NCI-H2107 (cell line): ENCODE measurements at places on chromosomes 7 and 10.

GRCh38 chr7:143131781-143132180 is at the start of gene PIP:
Gene PIP (plus strand): TSS chr7:143132077. CDS start chr7:143132117, 40 bp downstream.
- no peak for DNase-seq

DNA sequence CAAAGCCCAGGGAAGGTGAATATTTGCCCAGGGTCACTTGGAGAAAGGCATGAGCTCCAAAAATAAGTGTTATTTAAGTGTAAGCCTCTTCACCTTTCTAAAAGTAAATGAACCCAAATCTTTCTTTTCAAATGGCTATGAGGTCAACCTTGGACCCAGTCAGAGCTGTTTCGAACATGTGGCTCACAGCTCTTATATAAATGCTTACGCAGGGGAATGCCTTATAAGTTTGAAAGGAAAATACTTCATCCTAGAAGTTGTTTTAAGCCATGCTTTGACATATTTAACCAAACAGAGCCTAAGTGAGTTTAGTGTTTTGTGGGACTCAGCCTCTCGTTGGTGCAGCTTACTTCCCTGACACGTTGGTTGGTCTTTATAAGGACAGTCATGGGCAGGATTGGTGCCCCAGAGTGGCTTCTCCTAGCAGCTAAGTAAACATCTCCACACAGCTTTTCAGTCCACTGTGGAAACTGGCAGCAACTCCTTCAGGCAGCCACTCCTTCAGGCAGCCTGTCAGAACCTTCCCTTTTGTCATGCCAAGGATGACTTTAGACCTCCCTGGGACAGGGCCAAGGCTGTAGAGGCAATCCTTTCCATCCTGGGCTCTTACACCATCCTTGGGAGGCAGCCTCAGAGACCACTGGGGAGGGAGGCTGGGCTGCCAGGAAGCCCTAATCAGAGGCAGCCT is 43.6 kb downstream of the MINDY4 start:
- no peak for DNase-seq

- DNase-seq: no peak
These were observed 43.7 kb upstream of the DLD start for GRCh38 chr7:107847168-107847835.

- no peak for DNase-seq
These were observed 260.3 kb upstream of the TCERG1L start for GRCh38 chr10:131571865-131572264.

GRCh38 chr7:23247046-23247602 is 549 bp downstream of the GPNMB start:
- no peak for DNase-seq

DNA sequence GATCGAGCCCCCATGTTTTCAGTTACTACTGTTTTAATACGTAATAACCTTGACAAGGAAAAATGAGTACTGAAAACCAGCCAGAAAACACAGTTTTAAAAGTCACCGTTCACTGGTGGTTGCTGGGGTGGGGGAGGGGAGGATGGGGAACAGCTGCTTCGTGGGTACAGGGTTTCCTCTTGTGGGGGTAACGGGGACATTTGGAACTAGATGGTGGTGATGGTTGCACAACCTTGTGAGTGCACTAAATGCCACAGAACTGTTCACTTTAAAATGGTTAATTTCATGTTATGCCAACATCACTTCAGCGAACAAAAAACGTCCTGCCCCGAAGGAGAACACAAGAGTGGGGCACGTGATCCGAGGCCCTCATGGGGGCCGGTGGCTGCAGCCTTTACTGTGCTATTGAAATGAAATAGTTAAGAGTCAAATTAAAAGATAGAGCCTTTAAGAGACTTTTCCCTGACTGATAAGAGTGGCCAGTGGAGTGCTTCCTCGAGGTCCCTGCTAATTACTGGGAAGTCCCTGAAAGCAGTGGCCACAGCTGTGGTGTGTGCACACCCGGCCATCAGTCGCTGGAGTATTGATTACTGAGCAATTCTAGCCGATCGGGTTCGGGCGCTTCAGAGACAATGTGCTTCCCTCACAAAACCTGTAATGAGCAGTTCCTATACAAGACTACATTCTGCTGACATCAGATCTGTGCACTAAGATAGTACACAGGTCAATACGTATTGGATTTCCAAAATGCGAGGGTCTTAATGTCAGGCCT is 80.3 kb downstream of the EBF3 start:
- no peak for DNase-seq

DNA sequence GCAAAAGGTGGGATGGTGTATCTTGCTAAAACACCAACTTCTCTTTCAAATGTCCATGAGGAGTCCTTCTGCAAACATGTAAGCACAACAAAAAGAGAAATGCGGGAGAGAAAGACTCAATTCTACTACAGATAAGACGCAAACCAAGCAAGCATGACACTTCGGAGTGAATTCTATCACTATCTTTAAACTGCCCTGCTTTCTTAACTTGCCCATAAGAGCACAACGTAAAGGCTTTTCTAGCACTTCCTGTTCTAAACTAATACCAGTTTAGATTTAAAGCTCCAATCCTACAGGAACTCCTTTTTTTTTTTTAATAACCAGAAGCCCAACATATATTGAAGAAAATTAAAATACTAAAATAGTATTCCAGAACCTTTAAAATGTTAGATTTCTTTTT is 8.4 kb downstream of the RHEB start:
- no peak for DNase-seq

DNA sequence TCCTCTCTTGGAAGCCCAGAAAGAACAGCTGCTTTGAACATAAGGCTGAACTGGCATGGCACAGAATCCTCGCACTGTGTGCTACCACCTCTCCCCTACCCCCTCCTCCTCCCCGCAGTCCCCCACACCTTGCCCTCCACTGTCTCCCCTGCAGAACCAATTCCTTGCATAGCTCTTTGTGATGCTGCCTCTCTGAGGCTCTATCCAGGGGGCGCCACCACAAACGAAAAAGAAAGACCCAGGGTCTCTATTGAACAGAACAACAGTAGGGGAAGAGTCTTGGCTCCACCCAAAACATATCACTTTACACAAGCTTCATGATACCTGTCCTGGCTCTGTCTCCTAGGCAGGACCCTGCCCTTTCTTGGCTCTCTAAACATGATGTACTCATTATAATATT is 26.2 kb upstream of the EBLN1 start:
- DNase-seq: no peak

DNA sequence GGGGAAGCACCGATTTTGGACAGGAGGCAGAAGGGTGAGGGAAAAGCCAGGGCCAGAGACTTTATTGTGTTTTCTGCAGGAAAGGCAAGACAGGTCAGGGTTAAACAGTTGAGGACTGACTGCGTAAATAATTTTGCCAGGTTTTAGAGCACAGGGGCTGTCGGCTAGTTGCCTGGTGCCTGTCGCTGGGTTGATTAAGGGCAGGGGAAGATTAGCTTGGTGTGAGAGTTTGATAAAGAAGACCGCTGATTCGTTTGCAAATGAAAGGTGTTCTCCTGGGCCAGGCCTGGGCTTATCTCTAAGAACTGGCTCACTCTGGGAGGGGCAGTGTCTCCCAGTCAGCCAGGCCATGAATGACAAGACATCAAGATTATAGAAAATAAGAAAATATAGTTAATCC is 75.6 kb downstream of the SLC37A3 start:
- DNase-seq: no peak

- DNase-seq: no peak
These were observed 73.5 kb upstream of the VIPR2 start for GRCh38 chr7:159218170-159218569.

- no peak for DNase-seq
These were observed 29.9 kb upstream of the RHEB start for GRCh38 chr7:151549644-151550043.

DNA sequence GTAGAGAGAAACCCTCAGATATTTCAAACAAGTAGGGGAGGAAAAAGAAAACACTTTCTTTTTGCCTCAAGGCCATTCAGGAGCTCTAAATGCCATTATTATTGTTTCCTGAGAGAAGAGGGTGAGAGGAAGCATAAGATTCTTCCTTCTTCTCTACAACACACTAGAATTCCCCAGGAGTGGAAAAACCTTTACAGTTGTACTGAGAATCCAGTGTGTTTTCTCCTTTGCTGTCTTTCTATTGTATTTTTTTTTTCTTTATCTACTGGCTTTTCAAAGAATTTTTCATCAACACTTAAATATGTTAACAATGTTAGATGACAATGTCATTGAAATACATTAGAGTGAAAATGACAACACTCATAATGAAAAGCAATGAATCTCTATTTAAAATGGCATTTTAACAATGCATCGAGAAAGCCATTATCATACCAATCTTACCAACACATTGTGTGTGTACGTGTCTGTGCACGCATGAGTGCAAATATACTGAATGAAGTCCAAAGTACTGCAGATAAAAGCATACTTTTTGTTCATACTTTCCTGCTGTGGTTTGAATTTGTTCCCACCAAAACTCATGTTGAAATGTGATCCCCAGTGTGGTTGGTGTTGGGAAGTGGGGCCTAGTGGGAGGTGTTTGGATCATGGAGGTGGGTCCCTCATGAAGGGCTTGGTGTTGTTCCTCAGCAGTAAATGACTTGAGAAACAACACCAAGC is 24.2 kb upstream of the MACC1 start:
- peak; percentile 15 for DNase-seq

GRCh38 chr10:62057850-62058249 is 156.4 kb downstream of the ARID5B start:
- DNase-seq: no peak

- DNase-seq: no peak
These were observed 539.9 kb downstream of the DNAJB6 start for GRCh38 chr7:157876469-157877285.

DNA sequence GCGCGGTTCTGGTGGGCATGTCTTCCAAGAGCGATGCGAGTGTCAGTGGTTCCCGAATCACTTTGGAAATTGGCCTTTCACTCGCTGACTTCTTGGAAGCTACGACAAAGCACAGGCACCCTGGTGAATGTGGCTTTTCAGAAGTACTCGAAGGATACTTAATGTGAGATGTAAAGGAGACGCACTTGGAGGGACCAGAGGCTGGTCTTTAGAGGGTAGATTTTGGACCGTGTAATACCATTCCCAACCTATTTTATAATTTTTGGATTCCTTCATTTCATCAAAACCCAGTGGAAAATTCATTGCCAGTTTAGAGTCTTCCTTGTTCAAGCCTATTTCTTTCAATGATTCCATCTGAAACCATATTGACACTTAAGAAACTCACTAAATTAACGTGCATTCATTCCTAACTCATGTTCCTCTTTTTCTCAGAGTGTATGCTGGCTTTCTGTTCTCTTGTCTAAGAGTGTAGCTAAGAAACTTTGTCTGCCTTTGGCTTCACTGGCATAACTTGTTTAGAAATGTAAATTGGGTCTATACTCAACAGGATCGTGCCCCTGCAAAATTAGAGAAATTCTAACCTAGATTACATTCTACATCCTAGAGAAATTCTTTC is 645 bp upstream of the COPG2 start:
- no peak for DNase-seq

- DNase-seq: no peak
These were observed 1.2 kb downstream of the PHKG1 start for GRCh38 chr7:56091591-56091990.

DNA sequence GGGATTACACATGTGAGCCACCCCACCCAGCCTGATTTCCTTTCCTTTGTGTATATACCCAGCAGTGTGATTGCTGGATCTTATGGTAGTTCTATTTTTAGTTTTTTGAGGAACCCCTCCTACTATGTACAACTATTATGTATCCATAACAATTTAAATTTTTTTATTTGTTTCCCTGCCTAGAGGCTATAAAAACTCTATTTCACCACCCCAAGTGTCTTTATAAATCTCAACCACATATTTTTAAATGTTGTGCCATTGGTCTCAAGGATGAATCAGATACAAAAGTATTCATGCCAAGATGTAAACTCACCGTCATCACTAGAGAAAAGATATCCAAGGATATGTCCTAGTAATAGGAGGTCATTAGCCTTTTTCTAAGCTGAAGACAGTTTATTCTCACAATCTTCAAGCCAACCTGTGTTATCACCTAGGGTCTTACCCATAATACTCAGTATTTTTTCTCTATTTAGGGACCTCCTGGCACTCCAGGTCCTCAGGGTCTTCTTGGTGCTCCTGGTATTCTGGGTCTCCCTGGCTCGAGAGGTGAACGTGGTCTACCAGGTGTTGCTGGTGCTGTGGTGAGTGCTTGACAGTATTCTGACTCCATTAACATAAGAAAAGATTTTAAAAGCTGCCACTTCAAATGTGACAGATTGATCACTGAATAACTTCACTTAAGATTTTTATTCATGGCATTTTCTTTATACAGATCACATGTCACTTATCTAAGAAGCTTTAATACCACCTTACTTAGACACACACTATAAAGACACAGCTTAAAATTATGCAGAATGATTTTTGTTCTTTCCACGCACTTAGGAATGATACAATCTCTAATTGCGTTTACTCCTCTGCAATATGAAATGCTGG is 29.4 kb downstream of the COL1A2 start:
- no peak for DNase-seq

GRCh38 chr10:11875494-11876281 is 52.5 kb downstream of the PROSER2 start:
- DNase-seq: no peak

GRCh38 chr7:159014297-159015062 is 130.2 kb downstream of the VIPR2 start:
- DNase-seq: no peak

DNA sequence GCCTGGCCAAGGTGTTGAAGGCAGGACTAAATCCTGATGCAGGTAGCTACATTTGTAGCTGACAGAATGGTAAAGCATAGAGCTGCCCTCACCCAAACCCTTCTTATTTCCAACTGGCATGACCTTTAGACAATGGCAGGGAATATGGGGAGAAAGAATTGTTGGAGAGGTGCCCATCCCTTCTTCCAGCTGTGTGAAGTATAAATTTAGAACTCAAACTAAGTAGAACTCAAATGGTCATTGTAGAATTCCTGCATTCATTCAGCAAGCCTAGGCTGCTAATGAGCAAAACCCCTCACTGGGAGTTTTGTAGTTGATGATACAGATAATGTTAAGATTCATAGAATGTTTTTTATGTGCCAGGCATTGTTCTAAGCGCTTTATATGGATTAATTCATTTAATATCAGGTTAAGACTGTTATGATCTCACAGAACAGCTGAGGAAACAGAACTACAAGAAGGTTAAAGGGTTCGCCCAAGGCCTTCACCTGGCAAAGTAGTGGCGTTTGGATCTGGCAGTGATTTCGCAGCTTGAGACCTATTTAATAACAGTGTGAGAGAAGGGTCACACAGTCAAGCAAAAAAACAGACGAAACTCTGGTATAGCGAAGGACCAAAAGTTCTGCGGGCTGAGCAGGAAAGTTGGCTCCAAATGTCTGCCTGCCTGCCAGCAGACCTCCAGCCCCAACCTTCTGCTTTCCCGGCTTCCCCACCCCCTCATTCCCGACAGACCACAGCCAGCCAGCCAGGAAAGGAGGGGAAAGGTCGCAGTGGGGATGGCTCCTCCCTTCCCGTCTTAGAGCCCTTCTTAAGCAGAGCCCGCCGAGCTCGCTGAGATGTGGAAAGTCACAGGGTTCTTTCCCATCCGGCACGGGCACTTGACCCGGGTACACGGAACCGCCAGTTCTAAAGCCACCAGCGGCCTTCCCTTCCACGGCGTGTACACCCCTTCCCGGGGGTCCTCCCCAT is 1.6 kb upstream of the HILPDA start:
- no peak for DNase-seq

GRCh38 chr7:16514271-16514670 is 12.4 kb upstream of the LRRC72 start:
- DNase-seq: no peak

GRCh38 chr10:77768039-77768438 is 130.4 kb upstream of the KCNMA1 start:
- DNase-seq: no peak
